ENCODE measurements at places on chromosomes 7 and 10.

DNA sequence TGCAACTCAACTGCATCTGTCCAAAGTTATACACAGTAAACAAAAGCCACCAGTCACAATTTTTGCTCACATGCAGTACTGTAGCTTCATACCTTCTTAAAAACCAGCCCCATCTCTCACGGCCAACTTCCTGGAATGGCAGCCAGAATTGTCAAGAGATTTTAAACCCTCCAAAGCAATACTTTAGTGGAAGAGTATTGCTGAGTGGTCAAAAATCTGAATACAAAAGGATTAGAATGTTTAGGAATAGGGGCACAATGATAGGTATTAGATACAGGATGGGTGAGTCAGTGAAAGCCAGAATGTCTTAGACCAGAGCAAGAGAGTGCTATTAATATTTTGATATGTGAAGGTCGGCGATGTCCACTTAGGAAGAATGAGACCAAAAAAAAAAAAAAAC lies 193.9 kb downstream of the AGMO start:
- no peak for DNase-seq

DNA sequence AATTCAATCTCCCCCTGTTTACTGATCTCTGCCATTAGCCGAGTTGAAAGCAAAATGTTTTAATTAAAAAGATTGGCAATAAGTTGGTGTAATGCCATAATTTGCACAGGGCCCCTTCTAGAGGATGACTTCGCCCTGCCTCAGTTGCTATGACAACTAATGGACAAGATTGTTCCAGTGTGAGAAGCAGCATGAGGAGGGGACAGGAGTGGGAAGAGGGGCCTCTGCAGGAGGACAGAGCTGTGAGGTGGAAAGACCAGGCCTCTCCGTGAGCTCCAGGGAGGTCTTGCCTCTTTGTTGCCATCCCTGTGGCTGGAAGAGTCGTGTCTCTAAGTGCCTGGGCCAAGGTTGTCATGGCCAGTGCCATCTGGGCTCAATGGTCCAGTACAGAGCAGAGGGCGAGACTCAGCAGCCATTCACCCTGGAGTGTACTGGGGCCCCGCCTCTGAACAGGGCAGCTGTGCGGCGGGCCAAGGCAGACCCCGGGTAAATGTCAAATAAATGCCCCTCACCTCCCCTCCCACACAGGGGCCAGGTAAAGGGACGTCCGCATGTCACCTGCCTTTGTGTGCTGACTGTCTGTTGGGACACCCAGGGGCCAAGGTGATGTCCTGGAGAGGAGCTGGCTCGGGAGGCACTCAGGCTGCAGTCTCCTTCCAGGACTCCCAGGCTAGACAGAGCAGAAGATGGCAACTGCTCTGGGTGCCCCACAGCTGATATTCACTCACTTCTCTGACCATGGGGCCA lies 97.0 kb upstream of the RET start:
- no peak for DNase-seq

DNA sequence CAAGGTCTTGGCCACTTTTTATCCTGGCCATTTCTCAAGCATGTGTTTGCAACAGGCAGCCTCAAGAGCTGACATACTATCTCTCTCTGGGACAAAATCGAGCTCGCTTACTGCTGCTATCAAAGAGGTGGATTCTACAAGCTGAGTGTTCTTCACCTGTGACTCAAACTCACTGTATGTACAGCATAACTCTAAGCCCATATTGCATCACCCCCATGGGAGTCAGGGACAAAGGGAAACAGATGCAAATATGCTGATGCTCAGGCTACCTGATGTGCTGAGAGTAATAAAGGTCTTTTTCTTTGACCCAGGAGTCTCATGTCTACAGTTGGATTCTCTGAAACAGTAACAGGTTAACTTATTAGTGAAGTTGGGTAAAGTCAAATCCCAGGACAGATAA lies 45.2 kb downstream of the PCLO start:
- no peak for DNase-seq

DNA sequence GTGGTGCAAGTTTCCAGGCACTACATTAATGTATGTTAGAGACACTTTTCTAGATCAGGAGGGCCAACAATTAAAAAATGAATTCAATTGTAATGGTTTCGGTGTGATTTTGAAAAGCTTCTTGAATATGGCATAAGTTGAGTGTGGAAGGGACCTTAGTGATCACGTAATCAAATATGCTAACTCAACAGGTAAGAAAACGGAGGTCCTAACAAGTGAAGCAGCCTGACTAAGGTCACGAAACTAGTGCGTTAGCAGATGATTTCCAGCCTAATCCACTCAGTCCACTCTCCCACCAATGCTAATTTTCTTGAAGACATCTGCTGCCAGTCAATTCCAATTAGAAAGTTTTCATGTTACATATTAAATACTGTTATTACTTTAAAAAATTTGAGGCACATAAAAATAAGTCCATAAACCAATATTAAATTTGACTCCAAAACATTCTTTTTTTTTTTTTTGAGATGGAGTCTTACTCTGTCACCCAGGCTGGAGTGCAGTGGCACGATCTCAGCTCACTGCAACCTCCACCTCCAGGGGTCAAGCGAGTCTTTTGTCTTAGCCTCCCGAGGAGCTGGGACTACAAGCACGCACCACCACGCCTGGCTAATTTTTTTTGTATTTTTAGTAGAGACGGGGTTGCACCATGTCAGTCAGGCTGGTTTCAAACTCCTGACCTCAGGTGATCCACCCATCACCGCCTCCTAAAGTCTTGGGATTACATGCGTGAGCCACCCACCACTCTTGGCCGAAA lies 2.3 kb upstream of the RSBN1L start:
- DNase-seq = no peak

DNA sequence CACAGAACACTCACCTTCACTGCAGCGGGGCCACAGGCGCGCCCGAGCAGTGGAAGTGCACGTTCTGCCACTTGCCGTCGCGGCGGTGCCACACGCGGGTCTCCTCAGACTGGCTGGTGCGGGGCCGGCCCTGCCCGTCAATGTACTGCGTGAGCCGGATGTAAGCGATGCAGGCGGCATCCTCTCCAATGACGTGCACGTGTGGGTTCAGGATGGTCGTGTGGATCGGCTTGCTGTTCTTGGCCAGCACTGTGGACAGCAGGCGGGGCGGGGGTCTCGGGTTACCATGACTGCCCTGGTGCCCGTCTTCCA lies 19.2 kb downstream of the YKT6 start:
- no peak for DNase-seq

DNA sequence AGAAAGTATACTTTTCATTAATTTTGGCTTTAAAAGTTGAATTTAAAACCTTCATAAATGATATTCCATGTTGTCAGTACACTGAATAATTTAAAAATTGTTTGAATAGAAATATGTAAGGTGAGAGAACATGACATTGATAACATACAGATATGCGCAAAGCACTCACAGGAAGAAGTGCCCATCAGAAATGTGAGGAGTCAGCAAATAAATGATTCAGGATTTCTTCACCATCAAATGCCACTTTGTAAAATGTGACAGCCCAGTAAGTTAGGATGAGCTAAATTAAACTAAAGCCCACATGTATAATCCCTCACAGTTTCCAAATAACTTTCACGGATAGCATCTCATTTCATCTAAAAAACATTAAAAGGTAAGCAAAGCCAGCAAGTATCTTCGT lies 417.6 kb downstream of the MAGI2 start:
- no peak for DNase-seq

All from GM04503 (cell line).